ENCODE measurements at places on chromosomes 2 and 18.

- DNase-seq = no peak
Observed at GRCh38 chr2:148880636-148881035, 5.6 kb downstream of the KIF5C start.

- DNase-seq = no peak
Observed at GRCh38 chr18:57131101-57131500, 15.8 kb upstream of the BOD1L2 start.

- peak; percentile 26 for DNase-seq
Observed at GRCh38 chr2:62307469-62308389, 111.8 kb downstream of the B3GNT2 start.

GRCh38 chr2:26623541-26624495 is 17.3 kb downstream of the CIB4 start:
- no peak for DNase-seq

DNA sequence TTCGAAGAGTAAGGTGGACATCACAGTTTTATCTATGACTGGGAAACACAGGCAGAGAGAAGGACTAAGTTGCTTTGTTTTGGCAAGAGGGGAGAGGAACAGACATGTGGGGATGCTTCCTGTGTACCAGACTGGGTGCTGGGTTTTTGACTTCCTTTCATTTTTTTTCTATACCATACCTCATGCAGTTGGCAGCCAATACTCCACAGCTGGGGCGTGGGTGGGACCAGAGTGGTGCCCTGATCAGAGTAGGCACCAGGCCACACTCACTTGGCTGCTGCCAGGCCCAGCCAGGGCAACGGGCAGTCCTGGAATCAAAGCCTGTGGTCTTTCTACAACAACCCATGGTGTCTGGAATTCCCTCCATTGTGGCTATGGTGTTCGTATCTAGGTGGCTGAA is 45.2 kb downstream of the SH3RF3 start:
- no peak for DNase-seq

DNA sequence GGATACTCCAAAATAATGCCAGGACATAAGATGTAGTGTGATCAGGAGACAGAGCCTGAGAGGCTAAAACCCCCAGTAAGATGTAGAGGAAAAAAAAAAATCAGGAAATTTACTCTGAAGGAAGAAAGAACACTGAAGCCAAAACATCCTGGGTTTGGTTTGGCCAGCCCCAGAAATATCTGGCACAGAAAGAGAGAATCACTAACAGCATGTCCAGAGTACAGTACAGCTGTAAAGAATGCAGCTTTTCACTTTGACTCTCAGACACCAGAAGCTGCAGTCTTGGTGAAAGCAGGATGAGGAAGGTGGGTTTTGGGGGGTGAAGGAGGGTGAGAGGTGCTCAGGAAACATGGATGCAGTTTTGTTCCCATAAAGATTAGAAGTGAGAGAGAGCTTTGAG is 1577.7 kb upstream of the ACVR2A start:
- DNase-seq = no peak
